ENCODE measurements at places on chromosomes 7 and 10.
A peak's percentile ranks its signal among the peaks of the same experiment; 100 is the strongest.

DNA sequence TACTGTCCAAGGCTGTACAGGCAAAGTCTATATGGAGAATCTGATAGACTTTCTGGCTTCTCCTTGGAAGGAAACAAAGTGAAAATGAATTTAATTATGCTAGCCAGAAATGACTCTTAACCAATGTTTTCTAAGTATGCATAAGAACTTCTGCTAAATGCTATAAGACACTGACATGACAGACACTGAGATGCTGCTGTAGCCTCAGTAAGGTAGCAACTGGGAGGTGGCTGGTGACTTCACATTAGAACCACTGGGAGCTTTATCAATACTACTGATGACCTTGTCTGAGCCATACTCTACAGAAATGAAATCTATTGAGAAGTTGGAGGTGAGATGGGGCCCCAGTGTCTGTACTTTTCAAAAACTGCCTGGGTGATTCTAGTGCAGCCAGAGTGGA lies 188.6 kb downstream of the ZNF365 start:
- DNase-seq, result no peak

- DNase-seq, result no peak
These were observed 30.5 kb upstream of the CHST3 start for GRCh38 chr10:71933651-71934050.

GRCh38 chr7:6623589-6624245 lies 8.3 kb downstream of the ZNF853 start:
- no peak for DNase-seq

DNA sequence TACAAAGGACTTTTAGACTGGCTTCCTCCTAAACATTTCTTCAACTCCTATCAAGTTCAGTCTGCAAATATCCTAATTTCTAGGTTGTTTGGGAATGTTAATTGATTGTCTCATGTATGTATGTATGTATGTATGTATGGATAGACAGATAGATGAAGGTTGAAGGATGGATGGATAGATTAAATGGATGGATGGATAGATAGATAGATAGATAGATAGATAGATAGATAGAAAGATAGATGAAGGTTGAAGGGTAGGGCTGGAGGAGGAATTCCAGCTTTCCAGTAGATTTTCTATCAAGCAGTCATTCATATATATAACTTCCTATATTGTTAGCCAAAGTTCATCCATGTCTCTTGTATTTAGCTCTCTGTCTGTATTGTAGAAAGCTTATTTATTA lies 85.8 kb downstream of the KAT6B start:
- no peak for DNase-seq

DNA sequence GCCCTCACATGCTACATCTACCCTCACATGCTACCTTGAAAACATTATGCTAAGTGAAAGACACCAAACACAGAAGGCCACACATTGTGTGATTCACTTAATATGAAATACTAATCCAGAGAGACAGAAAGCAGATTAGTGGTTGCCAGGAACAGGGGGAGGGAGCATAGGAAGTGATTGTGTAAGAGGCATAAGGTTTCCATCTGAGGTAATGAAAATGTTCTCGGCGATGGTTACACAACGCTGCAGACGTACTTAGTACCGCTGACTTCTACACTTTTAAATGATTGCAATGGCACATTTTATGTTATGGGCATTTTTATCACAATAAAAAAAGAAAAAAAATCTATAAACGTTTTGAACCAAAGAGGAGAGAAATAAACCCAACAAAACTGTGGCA lies 742.3 kb downstream of the TYW1 start:
- no peak for DNase-seq

DNA sequence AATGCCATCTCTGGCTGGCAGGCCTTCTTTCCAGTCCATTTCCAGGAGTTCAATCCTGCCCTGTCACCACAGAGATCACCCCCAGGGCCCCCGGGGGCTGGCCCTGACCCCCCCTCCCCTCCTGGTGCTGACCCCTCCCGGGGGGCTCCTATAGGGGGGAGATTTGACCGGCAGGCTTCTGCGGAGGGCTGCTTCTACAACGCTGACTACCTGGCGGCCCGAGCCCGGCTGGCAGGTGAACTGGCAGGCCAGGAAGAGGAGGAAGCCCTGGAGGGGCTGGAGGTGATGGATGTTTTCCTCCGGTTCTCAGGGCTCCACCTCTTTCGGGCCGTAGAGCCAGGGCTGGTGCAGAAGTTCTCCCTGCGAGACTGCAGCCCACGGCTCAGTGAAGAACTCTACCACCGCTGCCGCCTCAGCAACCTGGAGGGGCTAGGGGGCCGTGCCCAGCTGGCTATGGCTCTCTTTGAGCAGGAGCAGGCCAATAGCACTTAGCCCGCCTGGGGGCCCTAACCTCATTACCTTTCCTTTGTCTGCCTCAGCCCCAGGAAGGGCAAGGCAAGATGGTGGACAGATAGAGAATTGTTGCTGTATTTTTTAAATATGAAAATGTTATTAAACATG lies 6.0 kb downstream of the CHPF2 start:
- DNase-seq, result no peak

- no peak for DNase-seq
These were observed 5.3 kb downstream of the MCMBP start for GRCh38 chr10:119867317-119867716.

DNA sequence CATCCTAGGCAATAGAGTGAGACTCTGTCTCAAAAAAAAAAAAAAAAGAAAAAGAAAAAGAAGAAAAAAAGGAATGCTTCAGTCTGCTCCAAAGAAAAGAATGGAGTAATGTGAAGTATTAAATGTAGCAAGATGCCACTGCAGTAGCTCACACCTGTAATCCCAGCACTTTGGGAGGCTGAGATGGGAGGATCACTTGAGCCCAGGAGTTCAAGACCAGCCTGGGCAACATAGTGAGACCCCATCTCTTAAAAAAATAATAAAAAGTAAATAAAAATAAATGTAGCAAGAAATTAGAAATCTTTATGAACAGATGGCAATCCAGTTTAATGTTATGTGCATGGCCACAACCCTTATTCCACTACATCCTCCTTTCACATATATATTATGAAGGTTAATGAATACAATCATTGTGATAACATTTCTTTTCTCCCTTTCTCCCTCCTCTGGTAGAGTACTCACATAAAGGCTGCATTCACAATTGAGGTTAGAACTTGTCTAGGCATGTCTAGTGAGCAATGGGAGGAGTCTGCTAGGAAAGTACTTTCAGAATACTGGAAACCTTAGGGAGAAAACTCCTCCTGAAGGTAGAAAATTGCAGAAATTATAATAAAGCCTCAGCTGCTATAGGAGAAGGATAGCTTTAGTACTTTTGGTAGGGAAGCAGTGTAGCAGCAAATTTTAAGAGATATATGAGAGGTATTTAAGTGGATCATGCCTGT lies 20.4 kb downstream of the KLLN start:
- DNase-seq, result peak; percentile 9

- DNase-seq, result no peak
These were observed 157.9 kb downstream of the GFRA1 start for GRCh38 chr10:116115036-116115641.

- no peak for DNase-seq
These were observed 127.8 kb downstream of the TMEM26 start for GRCh38 chr10:61325223-61325960.

DNA sequence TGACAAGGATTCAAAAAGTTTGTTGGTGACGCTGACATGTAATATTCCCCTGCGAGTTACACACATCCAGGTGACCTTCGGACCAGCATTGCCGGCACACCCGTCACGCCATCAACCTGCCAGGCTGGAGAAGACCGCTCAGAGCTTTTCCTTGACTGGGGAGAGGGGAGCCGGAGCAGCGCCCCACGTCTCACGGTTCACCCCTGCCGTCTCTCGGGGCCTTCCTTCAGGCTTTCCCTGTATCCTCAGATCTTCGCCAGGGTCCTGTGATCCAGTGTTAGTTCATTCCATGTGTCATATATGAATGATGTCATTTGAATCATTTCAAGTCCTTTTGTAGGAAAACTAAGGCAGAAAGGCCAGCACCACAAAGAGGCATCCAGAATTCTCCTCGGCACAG lies 127.8 kb downstream of the MGMT start:
- no peak for DNase-seq

DNA sequence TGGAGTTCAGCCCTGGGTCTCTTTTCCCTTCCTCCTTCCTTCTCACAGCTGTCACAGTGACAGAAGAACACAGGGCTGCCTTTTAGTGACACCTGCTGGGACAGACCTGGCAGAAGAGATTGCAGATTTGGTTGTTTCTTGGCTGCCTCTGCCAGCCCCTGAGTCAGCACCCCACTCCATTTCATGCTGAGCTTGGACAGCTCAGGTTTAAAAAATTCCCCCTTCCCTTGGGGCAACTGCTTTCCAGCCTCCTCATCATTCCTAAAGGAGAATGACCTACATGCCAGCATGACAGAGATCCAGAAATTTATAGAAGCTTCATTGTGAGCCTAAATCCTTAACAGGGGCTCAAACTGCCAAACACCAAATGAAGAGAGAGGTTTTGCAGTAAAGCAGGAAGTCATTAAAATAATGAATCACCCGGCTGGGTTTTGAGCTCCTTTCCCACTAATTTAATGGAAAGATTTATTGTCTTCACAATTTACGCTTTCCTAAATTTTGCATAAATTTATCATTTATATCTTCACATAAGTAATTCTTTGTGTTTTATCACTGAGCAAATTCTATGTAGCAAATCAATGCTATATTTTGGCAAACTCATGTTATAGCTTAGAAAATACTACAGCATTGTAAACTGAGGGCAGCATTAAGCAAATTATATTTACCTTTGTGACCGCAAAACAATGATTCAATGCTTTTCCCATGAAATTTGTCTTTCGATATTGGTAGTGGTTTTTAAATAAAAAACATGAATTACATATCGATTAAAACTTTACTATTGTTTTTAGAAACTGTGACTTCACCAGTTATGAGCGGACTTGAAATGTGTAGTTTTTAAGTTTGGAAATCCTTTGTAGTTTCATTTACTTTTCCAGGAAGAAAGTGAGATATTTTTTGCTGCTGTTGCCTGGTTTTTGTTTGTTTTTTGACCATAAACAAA lies 399.5 kb upstream of the ANKRD30A start:
- no peak for DNase-seq

GRCh38 chr7:11524476-11525397 lies 307.3 kb downstream of the THSD7A start:
- no peak for DNase-seq

DNA sequence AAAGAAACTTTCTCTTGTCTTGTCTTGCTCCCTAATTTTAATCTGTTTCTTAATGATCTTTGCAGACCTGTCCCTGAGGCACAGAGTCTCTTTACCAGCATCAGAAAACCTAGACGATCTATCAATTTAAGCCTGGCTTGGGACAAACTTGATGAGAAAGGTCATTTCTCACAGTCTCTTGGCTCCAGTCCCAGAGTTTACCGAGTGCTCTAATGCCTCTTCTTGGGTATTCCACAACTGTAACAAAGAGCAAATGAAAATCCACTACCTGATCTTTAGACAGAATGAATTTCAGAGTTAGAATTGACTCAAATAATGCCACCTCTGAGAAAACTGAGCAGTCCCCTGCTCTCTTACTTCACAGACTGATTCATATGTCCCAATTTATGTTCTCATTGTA lies 106.4 kb upstream of the DNAJB12 start:
- no peak for DNase-seq

GRCh38 chr10:8054244-8054493 lies 319 bp upstream of the GATA3 start:
- DNase-seq, result no peak

GRCh38 chr7:33698692-33699128 lies 206.6 kb upstream of the BMPER start:
- no peak for DNase-seq

GRCh38 chr7:131591687-131592319 lies 35.4 kb upstream of the PODXL start:
- no peak for DNase-seq

DNA sequence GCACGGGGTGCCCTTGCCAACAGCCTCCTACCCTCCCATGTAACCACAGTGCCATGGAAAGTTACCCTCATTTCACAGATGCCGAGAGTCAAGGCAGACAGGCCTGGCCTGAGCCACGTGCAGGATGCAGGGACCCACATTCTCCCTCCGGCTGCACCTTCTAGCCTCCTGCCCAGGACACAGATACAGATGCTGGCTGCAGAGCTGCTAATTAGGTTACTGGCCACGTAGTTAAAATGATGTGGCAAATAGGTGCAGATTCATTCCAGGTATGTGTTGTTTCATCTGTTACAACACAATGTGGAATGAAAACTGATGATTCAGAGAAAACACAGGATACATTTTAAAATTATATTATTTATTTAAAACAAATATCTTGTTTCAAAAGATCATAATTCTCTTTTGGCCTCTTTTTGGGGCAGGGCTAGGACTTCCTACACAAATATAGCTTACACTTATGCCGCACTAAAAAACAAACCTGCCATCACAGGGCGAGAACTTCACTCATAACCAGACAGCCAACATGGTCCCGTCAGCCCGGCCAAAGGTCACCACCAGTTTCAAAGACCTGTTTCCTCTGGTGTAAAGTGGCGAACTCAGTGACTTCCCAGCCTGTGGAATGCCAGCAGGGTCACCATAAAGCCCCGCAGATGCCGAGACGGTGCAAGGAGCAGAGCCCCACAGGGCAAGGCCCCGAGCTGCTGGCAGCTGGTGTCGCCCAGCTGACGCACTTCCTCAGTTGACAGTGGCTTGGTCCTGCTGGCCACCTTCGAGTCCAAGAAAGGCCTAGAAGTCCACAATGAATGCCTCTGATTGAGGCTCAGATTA lies 83.5 kb downstream of the TNS3 start:
- DNase-seq, result no peak

- DNase-seq, result no peak
These were observed 249.1 kb upstream of the PITRM1 start for GRCh38 chr10:3421537-3422257.

DNA sequence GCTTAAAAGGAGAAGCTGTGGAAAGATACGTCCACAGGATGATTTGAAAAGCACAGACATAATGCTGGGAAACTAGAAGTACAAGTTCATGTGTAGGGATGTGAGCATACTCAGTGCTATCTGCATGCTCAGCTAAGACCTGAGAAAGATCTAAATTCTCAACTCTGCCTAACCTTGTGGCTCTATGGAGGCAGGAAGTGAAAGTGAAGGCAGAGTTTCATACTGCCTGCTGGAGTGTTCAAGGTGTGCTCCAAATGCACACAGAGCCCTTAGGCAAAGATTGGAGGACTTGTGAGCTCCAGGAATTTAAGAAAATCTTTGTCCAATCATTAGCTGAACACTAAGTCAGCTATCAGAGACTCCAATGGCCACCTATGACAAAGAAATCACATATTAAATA lies 190.9 kb downstream of the RNLS start:
- no peak for DNase-seq

GRCh38 chr7:100122067-100122466 lies 2.6 kb downstream of the CNPY4 start:
- no peak for DNase-seq

GRCh38 chr10:102422545-102423129 lies 2.0 kb downstream of the FBXL15 start:
- peak; percentile 76 for DNase-seq

- DNase-seq, result no peak
These were observed 283.3 kb downstream of the FRMD4A start for GRCh38 chr10:14047431-14047830.

- DNase-seq, result peak; percentile 34
These were observed 83.8 kb upstream of the GPR26 start for GRCh38 chr10:123582084-123582989.
